ENCODE measurements at places on chromosomes 13 and 19.

DNA sequence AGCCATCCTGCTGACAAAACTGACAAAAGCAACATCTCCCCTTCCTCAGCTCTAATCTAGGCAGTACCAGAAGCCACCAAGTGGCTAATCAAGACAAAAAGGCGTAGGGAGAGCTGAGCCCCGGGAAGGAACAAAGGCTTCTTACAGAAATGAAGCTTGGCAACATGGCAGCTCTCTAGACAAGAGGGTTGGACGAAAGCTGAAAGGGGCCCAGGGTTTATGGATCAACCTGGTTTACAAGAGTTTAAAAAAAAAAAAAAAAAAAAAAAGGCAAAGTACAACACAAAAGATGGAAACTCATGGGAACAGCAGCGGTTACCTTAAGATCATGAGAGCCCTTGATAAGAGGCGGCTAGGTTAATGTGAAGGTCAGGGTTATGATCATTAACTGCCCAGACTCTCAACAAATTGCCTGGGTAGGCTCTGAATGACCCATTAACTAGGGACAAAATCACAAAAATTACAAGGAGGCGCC, 14.0 kb downstream of the ZC3H4 start:
- no peak for DNase-seq

DNA sequence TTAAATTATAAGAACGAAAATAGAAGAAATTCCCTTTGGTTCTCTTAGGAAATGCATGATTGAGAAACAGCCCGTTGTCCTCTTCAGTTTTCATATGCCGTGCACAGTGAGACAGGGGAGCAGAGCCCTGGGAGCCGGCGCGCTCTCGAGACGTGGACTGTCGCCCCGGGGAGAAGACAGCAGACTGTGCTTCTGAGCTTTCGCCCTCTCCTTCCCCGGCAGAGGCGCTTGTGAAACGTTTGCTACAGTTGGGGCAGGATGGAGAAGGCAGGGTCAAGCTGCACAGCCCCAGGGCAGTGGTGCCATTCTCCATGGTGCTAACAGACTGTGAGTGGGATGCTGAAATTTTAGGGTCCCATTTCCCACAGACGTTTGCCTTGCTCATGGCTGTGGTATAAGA, 192.2 kb upstream of the KL start:
- DNase-seq = no peak

GRCh38 chr13:95124959-95125358, 176.3 kb downstream of the ABCC4 start:
- no peak for DNase-seq

DNA sequence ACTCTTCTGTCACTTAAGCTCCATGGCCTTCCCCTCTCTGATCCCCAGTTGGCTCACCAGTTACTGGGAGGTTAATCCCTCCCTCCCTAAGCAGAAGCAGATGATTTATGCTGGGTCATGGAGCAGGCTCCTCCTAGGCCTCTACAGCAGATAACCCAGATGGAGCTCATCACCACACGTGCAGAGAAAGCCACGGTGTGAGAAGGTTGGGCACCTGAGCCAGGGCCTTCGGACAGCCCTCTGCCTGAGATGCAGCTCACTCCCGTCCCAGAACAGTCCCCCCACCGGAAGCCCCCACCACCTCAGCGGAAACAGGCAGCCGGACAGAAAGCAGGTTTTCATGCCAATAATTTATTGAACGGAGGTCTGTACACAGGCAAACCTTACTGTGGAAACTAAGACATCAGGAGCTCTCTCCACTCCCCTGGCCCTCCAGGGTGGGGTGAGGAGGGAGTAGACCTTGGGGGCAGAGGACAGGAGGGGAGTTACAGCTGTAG, 9.8 kb downstream of the ZNF526 start:
- DNase-seq = no peak

GRCh38 chr13:70469077-70469476, 360.8 kb upstream of the KLHL1 start:
- no peak for DNase-seq

DNA sequence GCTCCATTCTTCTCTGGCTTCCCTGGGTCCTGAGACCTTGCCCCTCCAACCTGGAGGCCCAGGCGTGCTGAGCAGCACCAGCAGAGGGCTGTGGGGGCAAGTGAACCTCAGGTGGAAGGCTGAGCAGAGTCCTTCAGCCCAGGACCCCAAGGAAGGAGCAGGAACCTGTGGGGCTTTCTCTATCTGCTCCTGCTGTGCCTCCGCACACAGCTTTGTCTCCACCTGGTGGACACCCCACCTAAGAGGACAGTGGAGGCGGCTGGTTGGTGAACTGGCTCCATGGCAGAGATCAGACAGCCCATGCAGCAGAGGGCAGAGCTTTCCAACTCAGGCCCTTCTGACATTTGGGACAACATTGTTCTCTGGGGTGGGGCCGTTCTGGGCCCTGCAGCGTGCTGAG, 19.7 kb downstream of the ZFR2 start:
- no peak for DNase-seq

- DNase-seq = no peak
Measured at GRCh38 chr13:23622985-23623384, 52.8 kb downstream of the TNFRSF19 start.

- DNase-seq = no peak
Measured at GRCh38 chr19:54178581-54179261, 5.8 kb upstream of the TMC4 start.

- no peak for DNase-seq
Measured at GRCh38 chr19:49434907-49435583, 6.3 kb downstream of the SLC17A7 start.

DNA sequence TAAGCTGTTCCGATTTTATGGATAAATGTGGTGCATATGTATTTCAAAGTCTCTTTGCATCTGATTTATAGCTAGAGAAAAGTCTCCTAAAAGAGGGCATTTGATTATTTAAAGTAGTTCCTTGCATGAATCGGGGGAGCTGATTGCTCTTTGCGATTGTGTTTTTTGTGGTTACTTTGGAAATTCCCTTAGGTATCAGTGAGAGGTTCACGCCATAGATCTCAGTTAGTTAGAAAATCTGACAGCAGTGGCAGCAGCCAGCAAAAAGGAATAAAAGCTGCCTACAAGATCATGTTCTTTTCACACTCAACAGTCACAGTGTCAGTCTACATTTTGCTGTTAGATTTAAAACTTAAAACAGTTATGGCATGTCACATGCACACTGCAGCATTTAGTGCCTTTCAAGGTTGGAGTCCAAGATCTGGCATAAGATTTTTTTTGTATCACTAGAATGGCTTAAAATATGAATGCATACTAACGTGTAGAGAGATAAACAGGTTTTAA, 436.5 kb upstream of the PCDH20 start:
- no peak for DNase-seq
